NCI-H2081 treated with DMSO at 0.1 percent for 48 hours (cell line): ENCODE measurements at places on chromosomes 16 and 17.

DNA sequence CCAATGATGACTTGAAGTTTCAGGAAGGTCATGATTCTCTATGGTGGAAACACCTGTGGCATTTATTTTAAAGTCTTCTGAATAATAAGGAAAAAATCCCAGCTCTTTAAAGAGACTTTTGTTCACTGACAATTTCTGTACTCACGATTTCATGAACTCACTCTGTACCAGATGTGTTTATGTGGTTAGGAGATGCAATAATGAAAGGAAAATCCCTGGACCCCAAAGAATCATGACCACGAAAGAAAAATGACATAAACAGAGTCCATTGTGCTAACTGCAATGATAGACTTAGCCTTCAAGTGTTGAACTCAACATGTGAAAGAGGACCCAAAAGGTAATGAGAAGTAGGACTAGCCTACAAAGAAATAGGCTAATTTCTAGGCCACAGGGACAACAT is 947.5 kb downstream of the CDH11 start:
- no peak for DNase-seq

DNA sequence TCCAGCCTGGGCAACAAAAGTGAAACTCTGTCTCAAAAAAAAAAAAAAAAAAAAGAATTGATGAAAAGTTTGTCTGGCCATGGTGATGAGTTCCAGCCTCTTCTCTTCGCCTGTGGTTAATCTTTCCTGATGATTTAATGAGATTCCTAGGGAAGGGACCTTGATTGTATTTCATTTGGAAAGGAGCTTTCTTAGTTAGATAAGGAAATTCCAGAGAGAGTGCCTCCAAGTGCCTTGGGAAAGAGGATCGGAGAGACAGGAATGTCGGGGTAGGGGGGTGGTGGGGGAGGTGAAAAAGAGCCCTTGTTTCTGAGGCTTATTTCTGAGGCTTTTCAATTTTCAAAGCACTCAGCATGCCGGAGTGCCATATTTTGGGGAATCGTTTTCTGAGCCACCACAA is 93.2 kb upstream of the SIAH1 start:
- no peak for DNase-seq

- no peak for DNase-seq
Observed at GRCh38 chr16:76081967-76082366, 195.2 kb upstream of the CNTNAP4 start.

- no peak for DNase-seq
Observed at GRCh38 chr16:75648265-75649076, 898 bp downstream of the TERF2IP start.

DNA sequence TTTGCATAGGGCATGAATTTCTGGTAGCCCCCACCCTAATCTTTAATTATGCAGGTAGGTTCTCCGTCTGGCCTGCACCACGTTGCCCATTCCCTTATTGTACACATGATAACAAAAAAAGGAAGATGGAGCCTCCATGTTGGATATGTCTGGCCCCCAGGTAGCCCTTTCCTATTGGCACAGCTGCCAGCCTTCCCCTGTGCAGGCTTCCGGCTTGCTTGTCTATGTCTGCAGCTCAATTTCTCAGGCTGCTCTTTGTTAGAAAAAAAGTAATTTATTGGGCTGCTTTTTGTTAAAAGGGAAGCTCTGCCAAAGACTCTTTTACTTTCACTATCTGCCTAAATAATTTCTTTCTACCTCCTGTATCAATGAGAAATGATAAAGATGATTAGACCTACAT is 5.5 kb downstream of the OR1A1 start:
- DNase-seq: no peak

- no peak for DNase-seq
Observed at GRCh38 chr17:50114849-50115357, 15.1 kb downstream of the SAMD14 start.

DNA sequence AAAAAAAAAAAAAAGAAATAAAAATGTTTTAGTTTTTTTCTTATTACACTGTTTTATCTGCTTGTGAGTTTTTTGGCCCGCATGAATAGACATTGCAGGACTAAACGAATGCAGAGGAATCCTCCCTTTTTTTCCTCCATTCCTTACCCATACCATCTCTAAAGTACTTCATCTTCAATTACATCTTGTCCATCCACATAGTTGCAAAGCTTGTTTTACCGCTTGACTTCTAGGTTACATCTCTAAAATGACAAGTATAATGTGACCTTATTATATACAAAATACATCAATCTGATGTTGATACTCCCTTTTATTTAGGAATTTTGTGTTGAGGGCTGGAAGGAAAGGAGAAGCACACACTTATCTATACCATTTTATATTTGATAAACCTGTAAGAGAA is 12.8 kb downstream of the RETREG3 start:
- no peak for DNase-seq

- DNase-seq: no peak
Observed at GRCh38 chr17:49365667-49366066, 3.6 kb upstream of the ZNF652 start.

DNA sequence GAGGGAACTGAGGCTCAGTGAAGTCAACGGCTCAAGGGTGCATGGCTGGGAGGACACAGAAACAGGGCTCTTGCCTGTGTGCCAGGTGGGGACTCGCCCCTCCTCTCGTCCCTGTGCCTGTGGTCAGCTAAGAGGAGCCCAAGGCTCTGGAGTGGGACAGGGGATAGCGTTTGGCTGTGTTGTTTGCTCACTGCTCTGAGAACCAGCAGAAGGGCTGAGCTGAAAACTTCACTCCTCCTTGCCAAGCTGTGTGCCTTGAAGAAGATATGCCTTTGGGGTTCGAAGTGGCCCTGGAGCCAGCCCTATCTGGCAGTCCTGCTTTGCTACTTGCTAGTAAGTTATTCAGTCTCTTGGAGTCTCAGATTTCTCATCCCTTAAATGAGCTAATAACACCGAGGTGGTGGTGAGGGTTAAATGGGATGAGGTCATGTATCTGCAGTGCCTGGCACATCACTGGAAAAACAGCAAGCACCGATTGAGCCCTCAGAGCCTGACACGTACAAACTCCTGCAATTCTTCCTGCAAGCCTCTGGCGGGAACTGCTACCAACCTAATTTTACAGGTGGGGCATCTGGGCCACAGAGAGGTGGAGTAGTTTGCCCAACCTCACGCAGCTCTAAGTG is 17.7 kb downstream of the FOXL1 start:
- no peak for DNase-seq

DNA sequence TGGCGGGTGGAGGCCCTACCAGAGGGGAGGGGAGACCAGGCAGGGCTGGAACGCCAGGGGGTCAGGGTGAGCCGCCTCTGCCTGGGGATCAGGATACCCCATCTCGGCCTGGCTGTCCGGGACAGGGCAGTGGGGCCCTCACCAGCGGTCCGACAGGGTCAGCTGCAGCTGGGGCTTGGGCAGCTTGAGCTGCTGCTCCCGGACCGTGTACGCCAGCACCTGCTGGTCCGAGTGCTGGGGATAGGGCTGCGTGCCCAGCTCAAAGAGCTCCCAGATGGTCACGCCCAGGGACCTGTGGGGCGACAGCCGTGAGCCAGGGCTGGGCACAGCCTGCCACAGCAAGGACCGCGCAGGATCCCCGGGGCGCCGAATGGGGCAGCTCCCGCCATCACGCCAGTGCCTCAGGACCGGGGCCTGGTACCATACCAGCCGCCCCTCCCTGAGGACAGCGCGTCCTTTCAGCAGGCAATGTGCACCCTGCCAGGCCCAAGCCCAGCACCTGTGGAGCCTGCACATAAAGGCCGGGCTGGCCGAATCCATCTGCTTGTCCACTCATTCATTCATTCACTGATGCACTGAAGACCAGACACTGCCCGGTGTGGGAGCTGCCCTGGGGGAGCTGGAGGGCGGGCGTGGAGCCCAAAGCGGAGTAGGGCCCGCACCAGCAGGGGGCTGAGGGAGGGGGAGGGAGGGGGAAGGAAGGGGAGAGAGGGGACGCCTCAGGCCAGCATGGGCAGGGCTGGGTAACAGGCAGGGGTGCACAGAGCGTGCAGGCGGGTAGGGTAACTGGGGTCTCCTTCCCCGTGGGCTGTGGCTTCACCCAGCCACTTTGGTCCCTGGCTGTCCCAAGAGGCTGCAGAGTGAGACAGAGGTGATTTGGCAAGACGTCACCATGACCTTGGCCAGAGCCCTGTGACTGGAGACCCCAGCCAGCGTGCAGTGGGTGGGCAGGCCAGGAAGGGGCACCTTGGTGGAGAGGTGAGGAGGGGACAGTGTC is 42.0 kb upstream of the PVALEF start:
- no peak for DNase-seq

DNA sequence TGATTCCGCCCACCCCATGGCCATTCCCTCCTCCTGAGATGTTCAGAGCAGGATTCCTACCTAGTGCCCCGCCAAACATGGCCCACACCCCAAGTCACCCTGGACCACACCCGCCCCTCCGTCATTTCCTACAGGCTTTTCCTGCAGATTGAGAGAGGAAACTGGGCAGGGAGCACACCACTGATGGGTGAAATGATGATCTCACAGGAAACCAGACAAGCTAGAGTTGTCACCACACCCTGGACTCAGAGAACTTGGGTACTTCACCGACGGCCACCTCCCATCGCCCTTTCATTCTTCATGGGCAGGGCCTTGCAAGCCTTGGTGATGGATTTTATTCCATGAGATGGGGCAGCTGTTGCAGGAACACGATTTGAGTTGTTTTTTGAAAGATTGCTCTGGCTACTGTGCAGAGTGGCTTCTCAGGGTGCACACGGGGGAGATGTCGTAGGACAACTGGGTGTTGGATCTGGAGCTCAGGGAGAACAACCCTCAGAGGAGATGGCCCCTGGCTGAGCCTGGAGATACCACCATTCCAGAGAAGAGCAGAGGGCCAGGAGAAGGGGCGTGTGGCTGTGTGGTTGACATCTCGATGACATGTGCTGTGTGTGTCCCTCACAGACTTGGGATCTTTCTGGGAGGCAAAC is 7.4 kb upstream of the B9D1 start:
- no peak for DNase-seq
